ENCODE measurements at places on chromosomes 5 and 9. TPM values are rescaled to one million over a fixed set of nuclear protein-coding genes. Genes with fewer than 3 reads are reported as not detected.

IL13 gene
- total RNA-seq: not detected

DNA sequence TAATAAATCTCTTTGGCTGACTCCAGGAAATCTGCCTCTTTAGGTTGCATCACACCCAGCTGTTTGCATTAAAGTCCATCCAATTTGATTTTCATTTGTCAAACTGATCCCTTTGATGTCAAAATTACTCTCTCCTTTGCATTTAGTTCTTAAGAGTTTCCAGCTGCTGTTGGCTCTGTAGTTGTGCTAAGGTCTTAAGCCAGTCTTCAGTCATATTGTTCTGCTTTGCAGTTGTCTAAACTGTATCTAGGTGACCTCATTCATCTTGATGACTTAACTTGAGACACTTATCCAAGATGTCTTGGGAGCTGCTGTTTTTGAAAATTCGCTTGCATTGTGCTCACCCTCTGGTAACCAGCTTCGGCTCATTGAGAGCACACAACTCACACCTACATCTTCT, 386.9 kb upstream of the TLE4 start:
- no peak for DNase-seq

DNA sequence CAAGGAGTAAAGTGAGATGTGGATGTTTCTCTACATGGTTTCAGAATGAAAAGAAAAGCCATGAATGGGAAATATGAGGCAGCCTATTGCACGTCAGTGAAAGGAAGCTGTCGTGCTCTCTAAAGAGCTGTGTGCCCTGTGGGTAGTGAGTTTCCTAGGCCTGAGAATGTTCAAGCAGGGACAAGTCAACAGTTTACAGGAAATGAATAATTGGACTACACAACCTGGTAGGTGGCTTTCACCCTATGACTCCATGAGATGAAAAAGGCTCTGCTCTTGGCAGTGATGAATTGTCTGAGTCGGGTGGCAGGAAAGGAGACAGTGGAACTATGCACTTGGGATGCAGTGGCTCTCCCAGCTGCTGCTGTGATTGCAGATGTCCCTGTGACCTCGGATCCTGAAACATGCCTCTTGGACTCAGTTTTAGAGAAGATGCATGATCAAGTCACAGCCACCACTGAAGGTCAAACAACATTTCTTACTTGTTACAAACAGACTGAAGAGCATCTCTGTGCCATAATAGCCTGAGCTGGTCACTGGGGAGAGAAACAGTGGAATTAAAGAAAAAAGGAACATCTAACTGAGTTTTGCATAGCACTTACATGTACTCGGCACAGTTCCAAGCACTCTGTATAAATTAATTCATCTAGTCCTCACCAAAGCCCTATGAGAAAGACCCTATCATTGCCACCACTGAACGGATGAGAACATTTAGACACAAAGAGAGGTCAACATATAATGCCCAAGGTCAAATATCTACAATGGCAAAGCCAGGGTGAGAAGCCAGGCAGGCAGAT, 293.7 kb downstream of the SPOCK1 start:
- DNase-seq: no peak

PDGFRB gene
- 52.7 TPM for total RNA-seq

NR5A1 gene
- not detected for total RNA-seq

- DNase-seq: no peak
Measured at GRCh38 chr9:36976371-36977030, 57.6 kb downstream of the PAX5 start.

- no peak for DNase-seq
Measured at GRCh38 chr5:117779171-117779570, 1204.5 kb upstream of the SEMA6A start.

DNA sequence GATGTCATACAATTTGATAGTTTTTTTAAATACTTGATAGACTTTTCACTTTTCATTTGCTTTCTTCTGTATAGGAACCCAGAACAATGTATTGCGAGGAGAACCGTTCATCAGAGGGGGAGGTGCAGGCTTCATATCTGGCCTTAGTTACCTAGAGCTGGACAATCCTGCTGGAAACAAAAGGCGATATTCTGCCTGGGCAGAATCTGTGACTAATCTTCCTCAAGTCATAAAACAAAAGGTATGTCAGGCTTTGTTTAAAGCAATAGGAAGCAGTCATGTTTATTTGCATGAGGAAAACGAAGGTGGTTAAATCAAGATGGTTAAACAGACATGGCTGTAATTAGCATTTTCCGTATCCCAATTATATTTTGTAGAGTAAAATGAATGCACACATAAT, 46.0 kb downstream of the C7 start:
- no peak for DNase-seq

DNA sequence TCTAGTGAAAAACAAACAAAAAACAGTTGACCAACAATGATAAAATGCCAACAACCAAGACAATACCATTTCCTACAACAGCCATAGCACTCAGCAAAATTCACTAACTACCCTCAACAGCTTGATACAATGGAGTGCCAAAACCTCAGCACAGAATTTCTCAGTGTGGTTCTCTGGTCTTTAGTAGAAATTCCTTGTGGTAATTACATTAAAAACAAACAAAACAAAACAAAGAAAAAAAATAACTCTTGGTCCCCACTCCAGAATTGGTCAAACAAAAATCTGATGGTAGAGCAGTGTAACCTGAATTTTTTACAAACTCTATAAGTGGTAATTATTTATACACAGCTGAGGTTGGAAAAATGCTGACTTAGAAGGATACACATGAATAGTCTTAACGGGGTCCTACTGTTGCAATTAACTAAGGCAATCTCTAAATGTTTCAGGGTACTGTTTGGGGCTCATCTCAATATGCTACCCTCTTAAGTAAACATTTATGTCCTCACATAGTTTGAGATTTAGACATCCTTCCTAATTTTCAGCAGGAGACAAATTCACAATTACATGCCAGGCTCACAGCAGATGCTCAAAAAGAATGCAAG, 13.8 kb downstream of the CSNK1A1 start:
- DNase-seq: no peak

- DNase-seq: no peak
Measured at GRCh38 chr9:86547571-86547970, 193.4 kb upstream of the TUT7 start.

DNA sequence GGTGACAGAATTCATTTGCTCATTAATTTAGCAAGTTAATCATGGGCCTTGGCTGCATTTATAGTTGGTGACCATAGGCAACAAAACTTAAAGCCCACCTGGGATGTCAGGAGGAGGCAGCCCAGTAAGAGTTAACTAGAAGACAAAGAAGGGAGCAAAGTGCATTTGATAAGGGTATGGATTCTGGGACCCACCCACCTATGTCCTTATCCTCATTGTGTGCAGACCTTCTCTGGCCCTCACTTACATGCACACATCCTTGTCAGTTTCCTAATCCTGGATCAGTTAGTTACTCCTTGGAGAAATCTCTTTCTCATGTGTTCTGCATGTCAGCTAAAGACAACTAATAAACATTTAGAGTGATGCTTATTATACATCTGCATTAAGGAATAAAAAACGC, 24.6 kb downstream of the MEF2C start:
- DNase-seq: no peak

- no peak for DNase-seq
Measured at GRCh38 chr9:12846035-12846434, 71.2 kb downstream of the LURAP1L start.

IRX2 gene
- not detected for total RNA-seq

DNA sequence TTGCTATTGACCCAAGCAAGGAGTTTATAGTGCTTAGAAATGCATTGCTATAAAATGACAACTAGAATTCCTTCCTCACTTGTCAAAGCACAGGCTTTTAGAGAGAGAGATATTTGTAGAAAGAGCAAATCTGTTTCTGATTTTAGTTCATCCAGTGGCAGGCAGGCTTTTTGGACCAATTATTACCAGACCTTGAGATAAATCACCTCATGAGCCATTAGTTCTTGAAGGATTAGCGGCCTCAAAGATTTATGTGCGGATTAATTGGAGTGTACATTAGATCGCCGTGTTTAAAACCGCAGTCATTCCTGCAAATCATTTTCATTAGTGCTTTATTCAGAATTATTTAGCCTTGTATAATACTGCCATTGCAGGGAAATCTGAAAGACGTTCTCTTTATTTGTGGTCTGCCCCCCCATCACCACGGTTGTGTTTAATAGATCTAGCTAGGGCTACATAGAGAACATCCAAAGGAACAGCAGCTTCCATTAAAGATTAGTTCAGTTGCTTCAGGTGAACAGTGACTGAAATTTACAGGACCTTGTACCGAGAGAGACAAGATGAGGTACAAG, 28.8 kb upstream of the TJP2 start:
- no peak for DNase-seq

Measured in stomach (tissue), 19 donors.